ENCODE measurements at places on chromosomes 5 and 9.

DNA sequence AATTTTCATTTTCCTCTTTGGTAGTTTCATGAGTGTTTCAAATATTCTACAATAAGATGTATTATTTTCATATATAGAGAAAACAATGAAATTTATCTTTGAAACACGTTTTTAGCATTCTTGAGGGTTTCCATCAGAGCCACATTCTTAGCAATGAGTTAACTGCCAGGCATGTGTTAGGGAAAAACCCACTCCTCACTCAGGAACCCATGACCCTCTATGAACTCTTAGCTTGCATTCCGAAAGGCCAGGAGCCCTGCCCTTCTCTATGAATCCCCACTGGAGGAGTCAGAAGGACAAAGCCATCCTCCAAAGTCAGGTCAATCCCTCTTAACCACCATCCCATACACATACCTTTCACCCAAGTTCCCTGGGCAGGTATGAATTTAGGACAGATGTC lies 57.5 kb downstream of the ADAMTS12 start:
- DNase-seq: no peak

- DNase-seq: no peak
These were observed 155.1 kb upstream of the NR4A3 start for GRCh38 chr9:99666571-99666970.

- no peak for DNase-seq
These were observed 44.2 kb downstream of the ITGA1 start for GRCh38 chr5:52831786-52832511.

DNA sequence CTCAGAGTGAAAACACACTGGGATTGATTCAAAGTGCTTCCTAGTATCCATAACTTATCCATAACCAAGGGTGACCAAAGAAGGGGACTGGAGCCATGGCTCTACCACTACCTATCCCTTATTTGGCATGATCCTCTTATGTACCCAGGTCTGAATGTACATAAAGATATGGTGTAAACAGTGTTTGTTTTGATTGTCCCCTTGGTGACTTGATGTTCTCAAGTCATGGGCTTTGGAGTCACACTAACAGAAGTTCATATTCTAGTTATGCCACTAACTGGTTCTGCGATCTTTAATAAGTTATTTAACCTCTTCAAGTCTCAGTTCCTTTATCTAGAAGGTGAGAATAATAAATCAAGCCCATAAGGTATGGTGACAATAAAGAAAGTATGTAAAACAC lies 283.4 kb upstream of the PTGER4 start:
- no peak for DNase-seq

Data from stimulated activated CD8-positive, alpha-beta memory T cell treated with anti-CD3 and anti-CD28 coated beads, Interleukin-4, amount 100 ng/mL, for 48 hours (primary cell).